ENCODE measurements at places on chromosomes 3 and 15.

GRCh38 chr3:122395582-122395981 lies 11.6 kb downstream of the FAM162A start:
- DNase-seq: no peak

DNA sequence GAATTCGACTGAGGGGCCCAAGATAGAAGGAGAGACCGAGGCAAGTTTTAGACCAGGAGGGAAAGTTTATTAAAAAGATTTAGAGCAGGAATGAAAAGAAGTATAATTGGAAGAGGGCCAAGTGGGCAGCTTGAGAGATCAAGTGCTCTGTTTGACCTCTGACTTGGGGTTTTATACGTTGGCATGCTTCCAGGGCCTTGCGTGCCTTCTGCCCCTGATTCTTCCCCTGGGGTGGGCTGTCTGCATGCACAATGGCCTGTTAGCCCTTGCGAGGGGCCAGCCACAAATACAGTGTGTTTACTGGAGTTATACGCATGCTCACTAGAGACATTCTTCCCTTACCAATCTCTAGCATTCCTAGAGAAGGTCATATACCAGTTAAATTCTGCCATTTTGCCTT lies 70.7 kb upstream of the LARS2 start:
- DNase-seq: no peak

- peak; percentile 65 for DNase-seq
These were observed at the start of gene PLCD1 for GRCh38 chr3:38029400-38030125. TSS of gene PLCD1 (minus strand) at chr3:38029642. CDS start at chr3:38029539, 103 bp downstream.

DNA sequence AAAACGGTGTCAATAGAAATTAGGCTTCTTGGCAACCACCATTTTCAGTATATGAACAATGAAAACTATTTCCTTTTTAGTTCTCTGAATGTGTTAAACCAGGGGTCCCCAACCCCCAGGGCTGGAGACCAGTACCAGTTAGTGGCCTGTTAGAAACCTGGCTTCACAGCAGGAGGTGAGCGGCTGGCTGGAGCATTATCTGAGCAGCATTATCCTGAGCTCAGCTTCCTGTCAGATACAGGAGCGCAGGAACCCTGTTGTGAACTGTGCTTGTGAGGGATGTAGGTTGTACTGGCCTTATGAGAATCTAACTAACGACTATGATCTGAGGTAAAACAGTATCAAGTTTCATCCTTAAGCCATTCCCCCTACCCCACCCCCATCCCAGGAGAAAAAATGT lies 328.7 kb downstream of the ZBBX start:
- no peak for DNase-seq

- DNase-seq: no peak
These were observed 330.2 kb downstream of the RORA start for GRCh38 chr15:60898896-60899295.
